ENCODE measurements at places on chromosomes 7 and 10.
A peak's percentile ranks its signal among the peaks of the same experiment; 100 is the strongest.

GRCh38 chr7:31663072-31663471, 23.9 kb upstream of the PPP1R17 start:
- no peak for DNase-seq

- no peak for DNase-seq
Measured at GRCh38 chr10:59312247-59312646, 50.1 kb downstream of the FAM13C start.

- peak; percentile 1 for DNase-seq
Measured at GRCh38 chr7:144738708-144739314, 97.0 kb downstream of the TPK1 start.

DNA sequence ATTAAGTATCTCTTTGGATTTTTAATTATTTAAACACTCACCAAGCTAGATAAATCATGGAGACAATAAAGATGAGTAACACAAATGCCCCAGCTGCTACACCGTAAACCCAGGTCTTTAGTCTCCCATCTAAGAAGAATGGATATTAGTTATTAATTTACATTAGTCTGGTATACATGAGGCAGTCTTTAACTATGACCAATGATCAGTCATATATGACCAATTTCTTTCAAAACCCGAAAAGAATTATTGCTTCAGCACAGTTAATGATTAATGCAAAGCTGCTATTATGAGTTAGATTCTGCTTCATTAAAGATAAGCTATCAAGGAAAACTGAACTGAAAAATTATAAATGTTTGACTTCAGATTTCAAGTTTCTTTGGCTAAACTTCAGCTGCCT, 402.9 kb downstream of the PHF14 start:
- DNase-seq = no peak

GRCh38 chr7:76292213-76292573, 10.3 kb upstream of the HSPB1 start:
- no peak for DNase-seq

DNA sequence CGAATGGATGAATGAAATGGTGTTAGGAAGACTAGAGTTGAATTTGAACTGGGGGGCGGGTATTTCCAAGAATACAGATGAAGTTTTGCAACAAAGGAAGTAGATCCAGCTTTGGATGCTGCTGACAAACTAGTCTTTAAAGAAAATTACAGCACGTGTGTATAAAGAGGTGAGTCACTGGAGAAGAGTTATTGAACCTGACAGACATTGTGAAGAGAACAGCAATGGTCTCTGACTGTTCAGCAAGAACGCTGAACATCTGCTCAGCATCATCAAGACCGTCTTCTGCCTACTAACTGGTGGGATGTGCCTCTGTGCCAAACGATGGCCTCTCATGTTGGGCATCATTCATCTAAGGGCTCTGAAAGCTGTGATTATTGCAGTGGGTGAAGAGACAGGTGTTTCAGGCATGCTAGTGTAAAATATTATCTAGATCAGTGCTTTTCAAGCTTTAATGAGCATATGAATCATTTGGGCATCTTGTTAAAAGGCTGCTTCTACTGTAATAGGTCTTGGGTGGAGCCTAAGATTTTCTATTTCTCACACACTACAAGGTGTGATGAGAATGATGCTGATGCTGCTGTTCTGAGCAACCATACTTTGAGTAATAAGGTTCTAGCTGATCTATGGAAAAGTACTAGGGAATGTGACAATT, 291.3 kb downstream of the PTEN start:
- DNase-seq = no peak
